SK-N-DZ (cell line): ENCODE measurements at places on chromosomes 5 and 9.

- DNase-seq: no peak
Measured at GRCh38 chr5:14156650-14157492, 13.7 kb downstream of the TRIO start.

DNA sequence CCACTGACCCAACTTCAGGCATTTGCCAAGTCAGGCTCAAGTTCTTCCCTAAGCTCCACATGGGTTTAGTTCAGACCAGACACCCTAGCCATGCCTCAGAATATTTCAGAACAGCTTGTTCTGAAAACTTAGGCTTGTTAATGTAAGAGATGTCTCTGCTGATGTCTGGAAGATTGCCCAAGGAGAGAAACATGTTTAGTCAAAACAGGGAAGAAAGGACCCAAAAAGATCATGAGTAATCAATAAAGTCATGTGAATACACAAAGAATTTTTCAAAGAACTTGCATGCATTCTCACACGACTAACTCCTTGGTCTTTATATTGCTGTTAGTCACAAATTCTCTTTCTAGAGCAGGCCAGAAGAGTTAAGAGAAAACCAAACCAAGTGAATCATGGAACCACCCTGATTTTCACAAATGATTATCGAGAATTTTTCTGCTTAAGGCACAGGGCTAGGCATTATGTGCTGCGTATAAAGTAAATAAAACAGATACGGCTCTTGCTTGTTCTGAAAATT, 158.1 kb upstream of the HMHB1 start:
- no peak for DNase-seq

- no peak for DNase-seq
Measured at GRCh38 chr5:79575996-79576395, 36.2 kb upstream of the TENT2 start.

DNA sequence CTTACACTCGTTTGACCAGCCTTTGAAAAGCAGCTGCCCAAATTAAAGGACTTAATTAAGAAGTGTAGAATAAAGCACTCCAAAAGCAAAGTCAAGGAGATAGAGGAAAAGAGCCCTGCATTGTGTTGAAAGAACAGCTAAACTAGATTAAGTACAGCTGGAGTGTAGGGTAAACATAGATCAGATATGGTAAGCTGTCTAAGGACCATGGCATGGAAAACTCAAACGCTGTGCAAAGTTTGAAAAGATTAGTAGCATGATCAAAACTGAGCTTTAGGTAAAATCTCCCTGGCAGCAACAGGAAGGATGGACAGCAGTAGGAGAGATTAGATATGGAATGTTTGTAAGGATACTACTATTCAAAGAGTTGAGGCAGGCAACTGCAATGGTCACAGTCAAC, 55.4 kb downstream of the BNC2 start:
- no peak for DNase-seq

DNA sequence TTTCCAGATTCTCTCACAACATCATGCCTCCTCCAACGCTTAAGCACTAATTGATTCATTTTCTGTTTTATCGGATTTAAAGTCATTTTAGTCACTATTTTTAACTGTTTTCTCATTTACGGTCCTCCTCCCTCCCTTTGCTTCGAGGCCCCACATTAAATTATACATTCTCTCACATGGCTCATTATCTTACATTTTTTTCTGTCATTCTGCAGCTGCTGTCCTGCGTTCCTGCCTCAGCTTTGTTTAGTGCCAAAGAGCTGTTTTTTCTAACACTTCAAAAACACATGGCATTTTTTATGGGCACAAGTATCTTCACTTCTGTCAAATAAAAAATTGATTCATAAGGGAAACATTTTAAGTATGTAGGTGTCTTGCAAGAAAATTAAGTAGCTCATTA, 130.1 kb upstream of the FST start:
- DNase-seq: no peak

- no peak for DNase-seq
Measured at GRCh38 chr9:93610206-93610605, 33.8 kb downstream of the PHF2 start.

DNA sequence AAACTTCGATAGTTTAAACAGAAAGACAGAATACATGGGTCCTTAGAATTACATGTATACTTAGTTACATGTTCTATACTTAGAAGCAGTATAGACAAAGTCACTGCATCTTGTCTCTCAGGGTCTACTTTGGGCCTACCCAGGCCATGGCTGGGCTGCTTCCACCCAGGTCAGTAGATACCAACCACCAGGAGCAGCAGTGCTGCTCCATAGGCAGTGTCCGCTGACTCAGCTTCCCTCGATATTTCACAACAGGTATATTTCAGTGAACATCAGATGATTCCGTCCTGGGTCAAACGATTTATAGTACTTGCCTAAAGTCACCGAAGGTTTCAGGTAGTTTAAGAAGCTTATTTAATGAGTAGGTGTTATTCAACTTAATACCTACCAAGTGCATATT, 18.0 kb downstream of the IARS1 start:
- DNase-seq: no peak

- no peak for DNase-seq
Measured at GRCh38 chr5:151662805-151663204, 23.9 kb downstream of the SPARC start.

DNA sequence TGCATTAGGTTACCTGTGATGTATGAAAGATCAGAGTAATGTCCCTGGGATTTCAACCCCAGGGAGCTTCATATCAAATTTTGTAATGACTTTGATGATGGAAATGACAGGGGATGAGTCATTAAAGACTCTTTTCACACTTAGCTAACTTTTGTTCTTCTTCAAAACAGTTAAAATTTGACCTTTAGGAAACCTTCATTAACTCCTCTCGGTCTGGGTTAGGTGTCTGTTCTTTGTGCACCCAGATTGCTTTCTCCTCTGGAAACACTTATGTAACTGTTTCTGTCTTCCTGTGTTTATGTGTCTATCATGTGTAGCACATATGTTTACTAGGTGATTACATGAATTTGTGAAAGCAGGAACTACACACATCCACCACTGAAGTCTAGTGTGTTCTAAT, 1.6 kb downstream of the SRFBP1 start:
- DNase-seq: no peak

DNA sequence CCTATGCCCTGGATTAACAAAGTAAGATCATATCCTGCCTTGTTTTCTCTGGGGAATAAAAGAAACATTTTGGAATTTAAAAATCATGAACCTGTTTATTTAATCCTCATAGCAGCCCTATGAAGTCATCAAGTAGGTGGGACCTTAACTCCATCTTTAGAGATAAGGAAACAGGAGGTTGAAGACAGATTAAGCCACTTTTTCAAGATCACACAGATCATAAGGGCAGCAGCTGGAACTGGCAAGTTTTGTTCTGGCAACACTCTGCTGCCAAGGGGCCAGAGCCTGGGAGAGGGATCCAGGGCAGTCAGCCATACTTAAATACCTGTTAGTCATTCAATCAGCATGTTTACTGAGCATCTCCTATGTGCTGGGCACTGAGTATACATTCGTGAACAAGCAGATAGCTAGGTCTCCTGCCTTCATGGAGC, 63.7 kb downstream of the SLC1A1 start:
- no peak for DNase-seq

- DNase-seq: peak; percentile 80
Measured at GRCh38 chr5:172772112-172772906, 1.3 kb upstream of the DUSP1 start.

DNA sequence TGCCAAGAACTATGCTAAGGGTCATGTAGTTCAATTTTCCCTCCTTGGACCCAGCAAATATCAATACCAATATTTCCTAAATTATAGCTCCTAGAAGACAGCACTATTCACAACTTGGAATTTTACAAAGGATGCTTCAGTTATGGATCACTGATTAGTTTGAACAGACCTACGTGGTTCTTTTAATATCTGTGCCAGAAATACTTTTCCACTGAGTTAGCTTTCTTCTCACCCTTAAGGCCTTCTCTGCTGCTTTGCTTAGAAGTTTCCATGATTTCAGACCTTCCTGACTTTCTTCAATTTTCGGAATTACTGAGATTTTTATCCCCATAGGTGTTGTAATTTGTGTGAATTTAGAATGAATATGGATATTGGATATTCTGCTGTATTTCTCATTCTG, 380.4 kb downstream of the PSAT1 start:
- no peak for DNase-seq

DNA sequence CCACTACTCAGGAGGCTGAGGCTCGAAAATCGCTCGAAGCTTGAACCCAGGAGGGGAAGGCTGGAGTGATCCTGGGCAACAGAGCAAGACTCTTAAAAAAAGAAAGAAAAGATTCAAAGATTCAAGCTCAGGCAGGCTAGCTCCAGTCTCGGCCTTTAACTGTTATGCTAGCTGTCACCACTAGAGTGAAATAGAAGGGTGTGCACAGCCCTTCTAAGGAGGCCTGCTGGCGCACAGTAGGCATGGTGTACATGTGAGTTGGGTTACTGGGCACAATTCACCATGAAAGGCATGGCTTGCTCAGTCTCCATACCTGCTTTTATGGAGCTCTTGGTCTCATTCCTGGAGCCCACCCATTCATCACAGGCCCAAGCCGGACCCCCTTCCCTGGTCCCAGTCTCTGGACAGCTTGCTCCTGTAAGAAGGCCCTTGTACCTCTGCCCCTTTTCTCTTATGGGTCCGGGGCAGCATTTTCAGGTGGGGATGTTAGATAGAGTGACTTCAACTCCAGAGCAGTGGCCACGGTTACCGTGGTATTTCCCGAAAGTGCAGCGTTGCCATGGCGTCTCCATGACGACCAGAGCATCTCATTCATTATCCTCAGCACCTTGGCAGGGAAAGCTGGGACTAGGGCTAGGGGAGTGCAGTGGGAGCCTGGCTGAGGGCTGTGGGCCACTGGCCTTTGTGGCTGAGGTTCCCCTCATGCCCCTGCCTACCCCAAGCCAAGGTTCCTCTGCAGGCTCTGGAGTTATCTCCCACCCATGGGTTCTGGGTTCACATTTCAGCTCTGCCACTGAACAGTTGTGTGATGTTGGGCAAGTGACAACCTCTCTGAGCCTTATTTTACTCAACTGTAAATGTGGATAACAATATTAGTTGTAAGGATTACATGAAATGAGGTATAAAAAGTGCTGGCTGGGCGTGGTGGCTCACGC, 5.7 kb downstream of the NDST1 start:
- peak; percentile 88 for DNase-seq

- no peak for DNase-seq
Measured at GRCh38 chr5:150173161-150173560, 6.6 kb downstream of the CDX1 start.

GRCh38 chr5:170267431-170268152, 30.0 kb downstream of the LCP2 start:
- peak; percentile 56 for DNase-seq

GRCh38 chr9:79433703-79434102, 138.1 kb upstream of the TLE4 start:
- no peak for DNase-seq

GRCh38 chr9:76904661-76905457, 1.1 kb downstream of the PRUNE2 start:
- no peak for DNase-seq

- no peak for DNase-seq
Measured at GRCh38 chr5:1118231-1118698, 6.4 kb upstream of the SLC12A7 start.

DNA sequence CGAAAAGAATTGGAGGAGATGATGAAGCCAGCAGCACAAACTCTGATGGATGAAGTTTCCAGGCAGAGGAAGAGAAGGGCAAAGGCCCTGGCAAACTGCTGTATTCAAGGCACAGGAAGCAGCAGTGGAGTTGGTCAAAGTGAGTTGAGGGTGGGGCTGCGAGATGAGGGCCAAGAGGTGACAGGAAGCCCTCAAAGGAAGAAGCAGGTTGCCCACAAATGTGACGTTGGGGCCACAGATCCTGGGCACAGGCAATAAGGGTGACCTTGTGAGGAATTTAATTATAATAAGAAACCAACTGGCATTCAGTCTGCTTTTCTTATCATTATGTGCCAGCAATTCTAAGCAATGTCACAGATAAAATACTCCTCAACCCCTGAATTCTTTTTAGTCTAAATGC, 261.8 kb downstream of the CTNND2 start:
- DNase-seq: no peak

DNA sequence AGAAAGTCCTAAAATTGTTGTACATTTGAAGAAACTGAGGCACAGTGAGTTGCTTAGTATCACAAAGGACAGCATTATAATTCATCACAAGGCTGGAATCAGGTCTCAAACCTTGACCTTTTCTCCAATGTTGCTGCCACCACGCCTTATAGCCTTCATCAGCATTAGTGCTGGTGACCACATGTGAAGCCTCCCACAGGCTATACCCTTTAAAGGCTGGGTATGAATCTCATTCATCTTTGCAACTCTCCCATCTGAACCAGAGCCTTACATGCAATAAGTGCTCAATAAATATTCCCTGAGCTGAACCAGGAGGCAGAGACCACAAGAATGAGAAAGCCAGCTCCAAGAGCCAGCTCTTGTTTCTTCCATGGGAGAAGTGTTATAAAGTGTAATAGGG, 104.7 kb downstream of the SPOCK1 start:
- DNase-seq: no peak

DNA sequence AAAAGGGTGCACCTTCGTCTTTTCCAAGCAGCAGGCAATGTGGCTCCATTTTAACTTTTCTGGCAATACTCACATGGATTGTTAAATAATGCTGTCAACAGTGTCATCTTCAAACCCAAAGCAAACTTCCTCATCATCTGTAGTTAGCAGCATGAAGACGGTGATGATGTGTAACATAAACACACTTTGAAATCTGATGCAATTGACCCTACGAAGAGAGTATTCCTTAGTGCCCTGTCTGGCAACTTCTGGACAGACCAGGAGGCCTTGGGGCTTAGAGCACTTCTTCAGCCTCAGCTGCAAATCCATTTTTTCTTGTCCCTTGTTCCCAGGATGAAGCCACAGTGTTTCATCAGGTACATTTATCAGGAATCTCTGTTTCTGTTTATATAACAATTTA, 149.1 kb downstream of the GHR start:
- no peak for DNase-seq

DNA sequence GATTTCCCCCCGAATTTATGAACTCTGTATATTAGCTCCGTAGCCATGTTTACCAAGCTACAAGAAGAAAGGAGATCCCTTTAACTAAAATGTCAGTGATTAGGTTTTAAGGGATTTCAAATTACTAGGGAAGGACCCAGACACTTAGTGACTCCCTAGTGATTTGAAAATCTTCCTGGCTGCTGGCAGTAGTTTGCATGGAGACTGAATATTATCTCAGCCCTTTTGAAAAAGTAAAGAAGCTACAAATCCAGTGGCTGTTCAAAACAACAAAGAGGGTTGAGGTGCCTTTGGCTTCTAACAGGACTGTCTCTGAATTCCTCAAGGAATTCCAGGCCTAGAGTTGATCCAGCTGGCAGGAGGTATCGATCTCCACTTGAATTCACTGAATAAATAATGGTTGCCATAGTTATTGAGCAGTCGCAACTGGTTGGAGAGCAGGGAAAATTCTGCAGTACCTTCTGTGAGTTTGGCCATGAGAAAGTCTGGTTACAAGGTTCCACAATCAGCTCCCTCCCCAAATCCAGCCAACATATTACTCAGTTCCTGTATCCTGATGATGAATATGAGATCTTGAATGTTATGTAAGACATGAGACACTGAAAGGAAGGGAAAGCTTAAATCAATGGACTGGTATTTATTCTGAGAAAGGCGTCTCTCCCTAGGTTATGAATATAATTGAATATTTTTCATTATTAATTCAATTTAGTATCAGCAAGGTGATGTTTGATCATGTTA, 37.7 kb downstream of the NR4A3 start:
- no peak for DNase-seq

- DNase-seq: no peak
Measured at GRCh38 chr9:129552064-129552463, 68.8 kb downstream of the C9orf50 start.
